ENCODE measurements at places on chromosomes 16 and 17.

GRCh38 chr17:2593821-2594721, 617 bp downstream of the PAFAH1B1 start:
- peak; percentile 49 for DNase-seq

- DNase-seq, result no peak
Observed at GRCh38 chr17:9052921-9053320, 31.6 kb downstream of the NTN1 start.

GRCh38 chr16:4389051-4389955, 17.7 kb downstream of the VASN start:
- DNase-seq, result no peak

- DNase-seq, result no peak
Observed at GRCh38 chr17:8448310-8448709, 12.6 kb downstream of the NDEL1 start.

DNA sequence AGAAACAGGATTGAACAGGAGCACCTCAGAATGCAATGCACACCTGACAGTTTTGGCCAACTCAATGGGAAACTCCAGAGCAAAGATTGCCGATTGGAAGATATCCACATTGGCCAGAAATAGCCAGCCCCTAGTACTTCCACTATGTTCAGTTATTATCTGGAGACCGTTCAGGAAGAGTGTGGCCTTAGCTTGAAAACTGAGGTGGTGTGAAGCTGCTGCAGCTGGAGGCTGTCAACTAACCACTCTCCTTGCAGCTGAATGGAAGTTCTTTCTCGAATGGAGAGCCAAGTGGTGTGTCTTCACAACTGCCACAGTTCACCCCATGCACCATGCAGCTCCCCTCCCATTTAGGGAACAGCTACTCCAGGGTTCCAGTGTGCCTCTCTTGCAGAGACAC, 61.9 kb upstream of the DHX40 start:
- DNase-seq, result no peak

DNA sequence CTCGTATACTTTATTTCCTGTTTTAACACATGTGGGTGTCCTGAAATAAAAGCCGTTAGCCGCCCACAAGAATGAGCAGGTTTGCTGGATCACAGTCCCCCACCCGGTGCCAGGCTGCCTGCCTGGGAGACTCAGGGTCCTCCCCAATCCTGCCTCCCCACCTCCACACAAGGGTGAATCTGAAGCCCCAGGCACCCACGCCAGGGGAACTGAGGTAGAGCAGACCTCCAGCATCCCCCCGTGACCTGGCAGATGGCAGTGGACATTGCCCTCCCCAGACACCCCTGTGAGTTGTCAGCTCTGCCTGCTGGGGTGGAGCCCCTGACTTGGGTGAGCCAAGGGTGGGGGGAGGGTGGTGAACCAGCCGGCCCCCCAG, 114.8 kb downstream of the METRNL start:
- DNase-seq, result no peak

DNA sequence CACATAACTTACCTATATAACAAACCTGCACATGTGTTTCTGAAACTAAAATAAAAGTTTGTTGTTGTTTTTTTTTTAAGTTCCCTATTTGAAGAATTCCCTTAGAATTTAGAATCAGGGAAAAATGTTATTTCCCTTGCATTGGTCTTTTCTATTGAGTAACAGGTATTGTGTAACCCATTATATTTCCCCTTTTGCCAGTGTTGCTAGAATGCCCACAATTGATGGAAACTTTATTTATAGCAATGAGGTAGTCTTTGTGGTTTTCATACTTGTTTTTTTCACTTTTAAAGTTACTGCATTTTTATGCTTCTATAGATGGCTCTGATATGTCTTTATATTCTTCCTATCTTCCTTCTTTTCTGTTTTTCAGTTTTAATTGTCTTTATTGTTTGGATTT, 3.9 kb downstream of the NLRP1 start:
- DNase-seq, result no peak

DNA sequence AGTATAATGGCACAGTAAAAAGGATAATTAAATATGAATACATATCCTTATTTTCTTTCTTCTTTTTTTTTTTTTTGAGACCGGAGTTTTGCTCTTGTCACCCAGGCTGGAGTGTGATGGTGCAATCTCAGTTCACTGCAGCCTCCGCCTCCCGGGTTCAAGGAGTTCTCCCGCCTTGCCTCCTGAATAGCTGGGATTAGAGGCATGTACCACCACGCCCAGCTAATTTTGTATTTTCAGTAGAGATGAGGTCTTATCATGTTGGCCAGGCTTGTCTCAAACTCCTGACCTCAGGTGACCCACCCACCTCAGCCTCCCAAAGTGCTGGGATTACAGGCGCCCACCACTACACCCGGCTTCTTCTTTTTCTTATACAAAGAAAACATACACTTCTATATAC, 12.0 kb downstream of the GABARAPL2 start:
- DNase-seq, result no peak

- no peak for DNase-seq
Observed at GRCh38 chr17:77438241-77439188, 297.7 kb downstream of the SEC14L1 start.

DNA sequence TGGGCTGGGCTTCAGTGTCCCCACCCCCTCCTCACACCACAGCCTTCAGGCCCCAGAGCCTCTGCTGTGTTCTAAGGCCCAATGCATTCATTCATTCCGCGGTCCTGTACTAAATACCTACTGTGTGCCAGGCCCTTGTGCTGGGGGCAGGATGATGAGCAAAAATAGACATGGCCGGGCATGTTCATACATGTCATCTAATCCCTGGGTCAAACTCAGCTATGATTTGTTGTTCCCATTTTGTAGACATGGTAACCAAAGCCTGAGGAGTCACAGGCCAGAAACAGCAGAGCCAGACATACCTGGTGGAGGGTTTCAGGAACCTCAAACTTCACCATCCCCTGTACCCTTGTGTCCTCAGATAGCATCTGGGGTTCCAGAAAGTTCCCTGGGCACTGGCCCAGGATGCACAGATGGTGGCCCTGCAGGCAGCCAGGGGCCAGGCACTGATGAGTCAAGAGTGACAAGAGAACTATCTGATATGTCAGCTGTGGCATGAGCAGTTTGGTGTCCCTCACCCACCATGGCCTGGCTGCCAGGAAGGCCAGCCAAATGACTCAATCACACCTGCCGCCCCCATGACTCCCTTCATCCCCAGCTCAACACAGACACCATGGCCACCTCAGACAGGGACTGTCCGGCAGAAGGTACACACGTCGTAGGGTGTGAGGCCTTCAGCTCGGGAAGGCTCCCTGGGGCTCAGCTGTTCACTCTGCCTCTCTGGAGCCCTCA, 2.7 kb upstream of the RRAD start:
- DNase-seq, result no peak

DNA sequence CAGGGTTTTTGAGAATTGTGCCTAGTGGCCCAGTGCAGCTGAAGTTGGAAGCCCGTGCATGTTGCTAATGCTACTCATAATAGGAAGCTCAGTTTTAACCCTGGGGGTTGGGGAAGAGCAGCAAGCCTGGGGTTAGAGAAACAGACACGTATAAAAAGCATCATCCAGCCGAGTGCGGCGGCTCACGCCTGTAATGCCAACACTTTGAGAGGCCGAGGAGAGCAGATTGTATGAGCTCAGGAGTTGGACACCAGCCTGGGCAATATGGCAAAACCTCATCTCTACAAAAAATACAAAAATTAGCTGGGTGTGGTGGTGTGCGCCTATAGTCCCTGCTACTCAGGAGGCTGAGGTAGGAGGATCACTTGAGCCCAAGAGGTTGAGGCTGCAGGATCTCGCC, 2.3 kb upstream of the CLUH start:
- no peak for DNase-seq

GRCh38 chr17:40442392-40443195, 656 bp upstream of the IGFBP4 start:
- no peak for DNase-seq

GRCh38 chr17:63528183-63528582, 5.0 kb downstream of the KCNH6 start:
- no peak for DNase-seq

GRCh38 chr17:15651583-15652110, 32.1 kb upstream of the FBXW10B start:
- no peak for DNase-seq

GRCh38 chr17:74477411-74477810, 11.0 kb downstream of the CD300A start:
- DNase-seq, result no peak

- DNase-seq, result no peak
Observed at GRCh38 chr17:50487213-50488096, 8.8 kb downstream of the RSAD1 start.

DNA sequence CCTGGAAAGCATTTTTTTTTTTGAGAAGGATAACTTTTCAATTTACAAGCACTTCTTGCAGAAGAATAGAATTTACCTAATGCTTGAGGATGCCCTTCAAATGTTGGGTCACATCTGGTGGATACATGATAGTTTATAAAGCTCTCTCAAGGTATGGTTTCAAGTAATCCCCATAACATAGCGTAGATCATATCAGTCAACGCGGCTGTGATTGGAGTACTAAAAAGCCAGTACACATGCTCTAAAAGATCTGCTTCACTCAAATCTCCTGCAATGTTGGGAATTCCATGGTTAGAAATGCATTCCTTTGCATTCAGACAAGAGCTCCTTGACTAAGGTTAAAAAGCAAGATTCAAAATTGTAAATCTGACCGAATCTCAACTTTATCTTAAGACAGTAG, 3.9 kb upstream of the KCNJ16 start:
- no peak for DNase-seq

- no peak for DNase-seq
Observed at GRCh38 chr16:23061669-23062068, 87.6 kb downstream of the USP31 start.

GRCh38 chr17:76383546-76384221, 725 bp upstream of the SPHK1 start:
- no peak for DNase-seq

- no peak for DNase-seq
Observed at GRCh38 chr17:45127548-45128300, 4.6 kb downstream of the PLCD3 start.

GRCh38 chr17:7084088-7084487, 4.0 kb upstream of the CLEC10A start:
- DNase-seq, result no peak

- DNase-seq, result no peak
Observed at GRCh38 chr16:49352892-49353291, 20.7 kb upstream of the C16orf78 start.

DNA sequence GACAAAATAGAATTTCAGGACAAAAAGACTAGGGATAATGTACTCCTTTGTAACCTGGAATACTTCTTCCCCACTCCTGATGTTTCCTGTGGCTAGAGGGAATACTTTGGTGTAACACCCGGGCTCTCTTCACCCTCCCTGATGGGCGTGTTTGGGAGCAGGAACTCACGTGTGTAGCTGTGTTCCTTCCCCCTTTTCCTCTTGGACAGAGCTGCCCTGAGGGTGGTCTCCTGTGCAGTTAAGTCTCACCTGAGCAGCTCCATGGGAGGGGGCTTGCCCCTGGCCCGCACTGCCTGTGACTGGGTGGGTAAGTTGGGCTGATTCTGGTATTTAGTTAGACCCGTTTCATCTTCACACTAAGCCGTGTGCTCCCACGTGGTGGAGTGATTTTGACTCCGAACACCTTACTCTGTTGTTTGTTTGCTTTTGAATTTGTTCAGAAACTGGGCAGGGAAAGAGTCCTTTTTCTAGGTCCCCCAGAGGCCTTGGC, 87.9 kb downstream of the OR1D5 start:
- no peak for DNase-seq

DNA sequence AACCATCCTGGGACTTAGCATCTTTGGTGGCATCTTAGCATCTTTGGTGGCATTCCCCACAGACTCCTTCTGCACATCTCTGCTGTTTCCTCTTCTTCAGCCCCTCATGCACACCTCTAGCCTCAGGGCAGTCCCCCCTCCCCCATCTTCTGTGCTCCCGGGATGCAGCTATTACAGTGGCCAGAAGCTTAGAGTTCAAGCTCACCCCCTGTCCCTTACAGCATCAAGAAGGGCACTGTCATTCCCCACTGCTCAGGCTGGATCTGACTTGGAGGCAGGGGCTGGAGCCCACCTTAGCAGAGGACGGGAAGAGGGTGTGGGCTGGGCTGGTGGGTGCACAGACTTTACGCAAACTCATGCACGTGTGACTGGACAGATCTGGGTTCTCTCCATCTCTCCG, 650 bp downstream of the EPN3 start:
- DNase-seq, result no peak

- no peak for DNase-seq
Observed at GRCh38 chr17:28081467-28081866, 39.0 kb downstream of the NLK start.

DNA sequence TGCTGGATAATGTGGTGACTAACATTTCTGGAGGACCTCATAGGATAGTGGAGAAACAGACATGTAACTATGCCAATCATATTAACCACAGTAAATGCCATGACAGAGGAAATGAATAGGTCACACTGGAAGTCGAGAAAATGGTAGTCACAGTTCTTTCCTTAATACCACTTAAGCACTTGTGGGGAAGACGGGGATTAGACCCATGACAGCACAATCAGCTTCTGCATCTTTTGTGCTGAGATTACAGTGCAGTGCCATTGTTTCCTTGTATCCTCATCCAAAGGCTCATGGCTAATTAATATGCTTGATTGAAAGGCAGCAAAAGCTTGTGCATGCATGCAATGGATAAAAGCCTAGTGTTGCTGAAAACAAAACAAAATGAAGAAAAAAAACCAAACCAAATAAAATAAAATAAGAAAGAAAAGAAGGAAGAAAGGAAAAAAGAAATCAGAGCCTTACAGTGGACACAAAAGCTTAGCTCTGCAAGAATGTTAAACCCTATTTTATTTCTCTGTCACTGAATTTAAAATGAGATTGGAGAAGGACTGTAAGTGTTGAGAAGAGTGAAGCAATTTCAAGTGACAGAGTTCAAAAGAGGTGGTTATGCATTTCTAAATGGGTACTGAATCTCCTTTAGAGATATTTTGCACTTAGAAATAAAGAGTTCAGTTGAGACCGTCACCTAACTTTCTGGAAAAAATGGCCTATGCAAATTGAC, 1011.9 kb downstream of the CDH8 start:
- DNase-seq, result no peak

DNA sequence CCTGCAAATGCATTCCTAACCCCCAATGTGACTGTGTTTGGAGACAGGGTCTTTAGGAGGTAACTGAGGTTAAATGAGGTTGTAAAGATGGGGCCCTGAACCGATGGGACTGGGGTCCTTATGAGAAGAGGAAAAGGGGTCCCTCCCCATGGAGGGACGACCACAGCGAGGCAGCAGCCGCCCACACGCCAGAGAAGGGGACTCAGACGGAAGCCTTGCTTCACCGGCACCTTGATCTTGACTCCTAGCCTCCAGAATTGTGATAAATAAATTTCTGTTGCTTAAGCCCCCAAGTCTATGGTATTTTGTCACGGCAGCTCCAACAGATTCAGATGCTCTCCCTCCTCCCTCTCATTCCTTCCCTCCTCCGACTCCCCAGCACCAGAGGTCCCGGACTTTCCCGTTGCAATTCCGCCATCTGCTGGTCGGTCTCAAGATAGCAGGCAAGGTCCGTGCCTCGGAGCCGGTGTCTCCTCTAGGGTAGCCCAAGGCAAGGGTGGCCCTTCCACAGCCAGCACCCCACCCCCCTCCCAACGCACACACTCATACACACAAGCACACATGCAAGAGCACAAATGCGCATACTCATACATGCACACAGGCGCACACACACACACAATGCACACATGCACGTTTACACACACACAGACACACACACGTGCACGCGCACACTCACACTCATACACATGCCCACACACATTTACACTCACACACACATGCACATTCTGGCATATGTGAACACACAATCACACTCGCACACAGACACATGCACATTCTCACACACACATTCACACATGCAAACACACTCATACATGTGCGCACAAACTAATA, 23.1 kb upstream of the C16orf78 start:
- peak; percentile 47 for DNase-seq

GRCh38 chr16:24995469-24995868, 19.7 kb downstream of the ARHGAP17 start:
- DNase-seq, result no peak

Data from GM18507 (cell line).